ENCODE measurements at places on chromosomes 2 and 18.

DNA sequence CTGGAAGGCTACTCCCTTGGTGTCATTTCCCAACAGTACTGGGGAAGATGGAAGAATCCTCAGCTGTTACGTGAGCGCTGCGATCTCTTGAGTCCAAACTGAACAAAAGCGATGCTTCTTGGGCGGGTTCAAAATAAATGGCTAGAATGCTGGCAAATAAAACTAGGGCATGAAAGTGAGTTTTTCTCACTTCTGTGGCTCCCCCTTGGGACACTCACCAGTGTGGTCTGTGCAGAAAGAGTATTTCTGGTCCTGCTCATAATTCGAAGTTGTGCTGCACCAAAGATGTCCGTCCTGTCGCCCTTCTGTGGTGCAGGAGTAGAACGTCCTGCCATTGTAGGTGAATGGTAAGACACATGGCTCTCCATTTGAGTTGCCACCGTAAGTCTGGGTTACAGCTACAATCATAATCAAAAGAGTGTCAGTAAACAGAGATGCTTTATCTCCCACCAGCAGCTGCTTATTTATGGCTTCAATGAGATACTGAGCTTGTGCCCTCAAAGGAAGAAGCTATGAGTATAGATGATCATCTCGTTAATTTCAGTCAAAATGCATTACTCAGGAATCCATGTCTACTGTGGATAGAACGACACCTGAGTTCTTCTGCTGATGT, 11.8 kb downstream of the FN1 start:
- no peak for DNase-seq

- no peak for DNase-seq
Observed at GRCh38 chr2:160891353-160891740, 268.9 kb upstream of the TANK start.

DNA sequence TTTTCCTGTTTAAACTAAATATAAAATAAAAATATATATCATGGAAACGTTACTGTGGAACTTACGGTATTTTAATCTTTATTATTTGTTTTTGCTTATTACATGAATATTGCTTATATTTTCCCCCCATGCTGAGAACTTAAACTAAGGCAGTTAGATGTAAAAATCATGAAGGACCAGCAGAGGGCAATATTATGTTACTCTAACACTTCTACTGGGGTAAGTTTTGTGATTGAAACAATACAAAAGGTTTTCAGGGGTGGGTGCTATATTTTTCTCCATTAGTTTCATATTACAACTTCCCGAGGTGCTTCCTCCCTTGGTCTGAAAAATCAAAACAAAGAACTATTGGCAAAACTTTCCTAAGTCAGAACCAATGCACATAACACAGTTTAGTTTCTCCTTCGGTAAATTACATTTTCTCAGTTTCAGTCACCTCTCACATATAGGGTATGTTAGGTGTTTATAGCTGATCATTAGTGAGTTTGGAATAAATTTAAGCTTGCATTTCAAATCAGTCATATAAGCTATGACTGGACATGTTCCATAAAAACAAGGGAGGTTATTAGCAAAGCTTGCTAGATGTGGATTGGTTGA, 54.8 kb downstream of the ZNF407 start:
- no peak for DNase-seq

DNA sequence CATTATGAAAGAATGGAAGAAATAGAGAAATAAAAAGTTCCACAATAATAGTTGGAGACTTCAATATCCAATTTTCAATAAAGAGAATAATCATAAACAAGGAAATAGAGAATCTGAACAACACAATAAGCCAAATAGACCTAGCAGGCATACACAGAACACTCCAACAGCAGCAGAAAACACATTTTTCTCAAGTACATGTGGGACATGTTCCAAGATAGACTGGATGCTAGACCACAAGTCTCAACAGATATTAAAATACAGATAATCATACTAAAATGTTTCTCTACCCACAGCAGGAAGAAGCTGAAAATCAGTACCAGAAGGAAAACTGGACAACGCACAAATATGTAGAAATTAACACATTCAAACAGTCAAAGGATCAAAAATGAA, 113.9 kb downstream of the USP34 start:
- no peak for DNase-seq

DNA sequence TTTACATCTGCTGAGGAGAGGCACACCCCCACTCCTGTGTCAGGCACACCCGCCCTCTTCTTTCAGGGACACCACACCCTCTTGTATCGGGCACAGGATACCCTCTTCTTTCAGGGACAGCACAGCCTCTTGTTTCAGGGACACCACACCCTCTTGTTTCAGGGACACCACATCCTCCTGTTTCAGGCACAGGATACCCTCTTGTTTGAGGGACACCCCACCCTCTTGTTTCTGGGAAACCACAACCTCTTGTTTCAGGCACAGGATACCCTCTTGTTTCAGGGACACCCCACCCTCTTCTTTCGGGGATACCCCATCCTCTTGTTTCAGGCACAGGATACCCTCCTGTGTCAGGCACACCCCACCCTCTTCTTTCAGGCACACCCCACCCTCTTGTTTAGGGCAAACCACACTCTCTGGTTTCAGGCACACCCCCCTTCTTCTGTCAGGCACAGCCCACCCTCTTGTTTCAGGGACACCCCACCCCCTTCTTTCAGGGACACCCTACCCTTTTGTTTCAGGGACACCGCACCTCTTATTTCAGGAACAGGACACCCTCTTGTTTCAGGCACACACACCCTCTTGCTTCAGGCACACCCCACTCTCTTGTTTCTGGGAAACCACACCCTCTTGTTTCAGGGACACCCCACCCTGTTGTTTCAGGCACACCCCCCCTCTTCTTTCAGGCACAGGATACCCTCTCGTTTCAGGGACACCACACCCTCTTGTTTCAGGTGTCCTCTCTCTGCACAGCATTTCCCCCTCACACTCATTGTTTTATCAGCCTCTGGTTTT, 96.2 kb downstream of the TPO start:
- DNase-seq: peak; percentile 11

DNA sequence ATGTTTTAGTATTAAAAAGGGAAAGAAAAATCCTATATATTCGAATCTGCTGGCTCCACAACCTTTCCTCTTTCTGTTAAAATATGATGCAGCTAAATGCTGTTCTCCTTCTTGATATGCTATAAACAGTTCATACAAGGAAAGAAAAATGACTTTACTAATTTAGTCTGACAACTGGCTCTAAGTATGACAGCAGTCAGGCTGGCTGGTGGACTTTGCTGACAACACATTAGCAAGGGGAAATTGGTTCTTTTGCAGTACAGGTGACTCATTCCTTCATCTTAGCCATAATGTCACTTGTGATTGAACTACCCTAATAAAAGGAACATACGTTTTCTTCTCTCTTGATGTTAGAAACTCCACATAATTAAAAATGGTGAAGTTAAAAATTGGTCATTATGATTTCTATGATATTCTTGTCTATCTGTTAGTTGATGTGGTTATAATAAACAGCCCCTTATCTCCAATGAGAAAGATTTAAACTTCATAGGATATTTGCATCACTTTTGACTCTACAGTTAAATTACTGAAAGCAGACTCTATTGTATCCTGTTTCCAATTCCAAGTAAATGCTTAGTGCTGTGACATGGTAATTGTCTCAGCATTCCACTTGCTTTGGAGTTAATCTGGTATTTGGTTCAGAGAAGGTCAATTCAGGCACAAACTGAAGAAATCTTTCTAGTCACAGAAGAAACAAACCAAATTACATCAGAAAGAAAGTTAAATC, 315.3 kb upstream of the GULP1 start:
- DNase-seq: no peak

DNA sequence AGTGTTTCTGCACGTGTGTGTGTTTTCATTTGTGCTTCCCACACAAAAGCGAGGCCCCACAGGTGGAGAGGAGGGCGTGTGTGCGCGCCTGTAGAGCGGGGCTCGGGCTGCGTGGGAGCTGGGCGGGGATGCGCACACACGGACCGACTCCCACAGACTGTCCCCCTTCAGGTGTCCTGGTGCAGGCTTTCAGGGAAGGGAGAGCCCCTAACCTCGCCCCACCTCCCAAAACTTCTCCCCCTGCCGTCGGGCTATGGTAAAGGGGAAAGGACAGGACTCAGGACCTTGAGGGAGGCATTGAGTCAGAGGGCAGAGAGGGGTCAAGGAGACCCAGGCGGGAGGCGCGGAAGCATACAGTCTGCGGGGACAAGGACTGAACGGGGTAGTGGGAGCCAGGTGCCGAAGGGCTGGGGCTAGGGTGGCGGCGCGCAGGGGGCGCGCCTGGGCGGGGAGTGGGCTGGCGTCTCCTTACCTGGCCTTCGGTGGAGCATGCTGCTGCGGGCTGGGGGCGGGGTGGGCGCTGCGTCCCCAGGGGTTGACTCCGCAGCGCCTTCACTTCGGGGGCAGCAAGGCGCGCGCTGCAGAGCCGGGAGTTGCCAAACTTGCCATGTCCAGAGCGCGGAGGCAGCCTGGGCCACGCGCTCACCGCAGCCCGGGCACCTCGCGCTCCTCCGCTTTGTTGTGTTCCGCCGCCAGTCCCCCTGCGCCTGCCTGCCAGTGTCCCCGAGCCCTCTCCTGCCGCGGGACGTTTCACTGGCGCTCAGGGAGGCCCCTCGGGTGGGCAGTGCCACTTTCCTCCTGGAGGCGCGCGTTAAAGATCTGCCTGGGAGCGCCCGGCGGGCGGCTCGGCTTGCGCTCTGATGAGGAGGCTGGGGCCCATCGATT, 302.0 kb downstream of the NCKAP5 start:
- no peak for DNase-seq

DNA sequence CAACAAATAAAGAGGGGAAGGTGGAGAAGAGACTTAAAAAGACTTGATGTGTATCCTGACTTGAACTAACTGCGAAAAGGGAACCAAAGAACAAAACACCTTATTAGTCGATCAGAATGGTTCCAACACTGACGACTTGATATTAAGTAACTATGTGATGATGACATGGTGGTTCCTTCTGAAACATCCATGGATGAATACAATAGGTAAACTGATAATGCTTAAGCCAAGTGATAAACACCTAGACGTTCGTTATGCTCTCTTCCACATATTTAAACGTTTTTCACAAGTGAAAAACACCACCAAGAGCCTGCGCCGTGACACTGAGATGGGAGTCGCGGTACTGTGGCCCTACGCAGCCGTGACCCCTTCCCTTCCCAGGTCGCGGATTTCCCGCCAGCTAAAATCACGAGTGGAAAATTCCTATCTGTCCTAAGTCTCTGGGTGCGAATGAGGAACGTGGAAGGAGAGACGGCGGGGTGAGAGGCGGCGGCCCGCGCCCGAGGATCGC, 797 bp downstream of the TTC32 start:
- DNase-seq: no peak

- no peak for DNase-seq
Observed at GRCh38 chr2:85276571-85277118, 51.1 kb downstream of the TGOLN2 start.

Data from T-helper 1 cell (primary cell).